ENCODE measurements at places on chromosomes 13 and 19.

GRCh38 chr19:1313695-1314613 is 28.3 kb downstream of the EFNA2 start:
- DNase-seq: no peak

- peak; percentile 79 for DNase-seq
Measured at GRCh38 chr19:6459262-6460098, at the start of gene SLC25A23. Gene SLC25A23, minus strand, starts transcription at chr19:6459792. Its CDS starts 164 bp downstream, at chr19:6459628.

DNA sequence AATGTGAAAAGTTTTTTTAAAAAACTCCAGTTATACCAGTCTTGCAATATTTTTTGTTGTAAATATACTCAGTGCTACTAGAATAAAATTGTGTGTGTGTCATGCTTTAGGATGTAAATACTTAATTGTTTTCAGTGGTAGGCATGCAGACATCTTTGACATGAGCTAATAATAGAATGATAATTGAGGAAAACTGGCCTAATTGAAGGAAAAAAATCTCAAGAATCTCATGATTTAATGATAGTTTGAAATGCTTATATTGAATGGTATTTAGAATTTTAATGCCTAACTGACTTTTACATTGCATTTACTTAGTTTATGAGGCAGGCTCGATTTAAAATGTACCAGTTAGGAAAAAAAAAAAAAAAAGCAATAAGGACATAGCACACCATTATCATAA is 3.2 kb upstream of the MAB21L1 start:
- no peak for DNase-seq

DNA sequence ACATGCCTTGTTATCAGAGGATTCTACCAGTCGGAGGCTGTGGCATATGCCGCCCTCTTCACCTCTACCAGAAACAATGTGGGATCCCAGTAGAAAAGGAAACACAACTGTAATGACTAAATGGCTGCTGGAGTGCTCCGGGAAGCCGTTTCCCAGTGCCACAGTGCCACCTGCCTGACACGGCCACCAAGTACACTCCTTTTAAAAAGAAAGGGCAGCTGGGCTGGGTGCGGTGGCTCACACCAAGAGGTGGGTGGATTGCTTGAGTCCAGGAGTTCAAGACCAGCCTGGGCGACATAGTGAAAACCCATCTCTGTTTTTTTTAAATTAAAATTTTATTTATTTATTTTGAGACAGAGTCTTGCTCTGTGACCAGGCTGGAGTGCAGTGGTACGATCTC is 67.3 kb downstream of the TRPM4 start:
- DNase-seq: peak; percentile 74

- peak; percentile 8 for DNase-seq
Measured at GRCh38 chr13:26051231-26051656, 572 bp downstream of the SHISA2 start.

DNA sequence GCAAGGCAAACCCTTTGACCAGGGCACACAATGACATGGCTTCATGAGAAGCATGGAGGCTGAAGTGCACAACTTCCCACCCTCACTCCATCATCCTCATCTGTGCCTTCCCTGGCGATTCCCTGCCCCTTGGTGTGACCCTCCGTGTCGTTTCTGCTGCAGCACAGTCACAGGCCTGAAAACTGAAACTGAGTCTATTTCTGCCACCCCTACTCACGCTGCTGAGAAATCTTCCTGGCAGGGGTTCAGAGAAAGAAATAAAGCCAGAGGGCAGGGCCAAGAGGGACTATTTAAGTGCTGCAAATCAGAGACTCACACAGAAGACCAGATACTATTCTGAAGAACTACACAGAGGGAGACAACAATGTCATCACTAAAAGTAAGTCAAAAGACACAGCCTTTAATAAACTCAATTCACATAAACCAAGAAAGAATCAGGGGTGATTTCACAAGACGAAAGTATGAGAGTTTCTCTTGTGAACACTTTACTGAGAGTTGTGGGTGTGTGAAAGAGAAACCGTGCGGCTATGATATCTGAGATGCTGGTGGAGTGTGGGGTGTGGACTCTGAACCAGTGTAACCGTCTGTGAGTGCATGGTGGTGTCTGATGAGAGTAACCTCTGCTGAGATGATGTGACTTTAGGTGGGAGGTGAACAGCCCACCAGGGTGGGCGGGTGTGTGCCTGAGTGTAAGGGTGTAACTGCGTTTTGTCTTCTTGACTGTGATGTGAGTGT is 23.5 kb downstream of the LGALS16 start:
- DNase-seq: peak; percentile 76

DNA sequence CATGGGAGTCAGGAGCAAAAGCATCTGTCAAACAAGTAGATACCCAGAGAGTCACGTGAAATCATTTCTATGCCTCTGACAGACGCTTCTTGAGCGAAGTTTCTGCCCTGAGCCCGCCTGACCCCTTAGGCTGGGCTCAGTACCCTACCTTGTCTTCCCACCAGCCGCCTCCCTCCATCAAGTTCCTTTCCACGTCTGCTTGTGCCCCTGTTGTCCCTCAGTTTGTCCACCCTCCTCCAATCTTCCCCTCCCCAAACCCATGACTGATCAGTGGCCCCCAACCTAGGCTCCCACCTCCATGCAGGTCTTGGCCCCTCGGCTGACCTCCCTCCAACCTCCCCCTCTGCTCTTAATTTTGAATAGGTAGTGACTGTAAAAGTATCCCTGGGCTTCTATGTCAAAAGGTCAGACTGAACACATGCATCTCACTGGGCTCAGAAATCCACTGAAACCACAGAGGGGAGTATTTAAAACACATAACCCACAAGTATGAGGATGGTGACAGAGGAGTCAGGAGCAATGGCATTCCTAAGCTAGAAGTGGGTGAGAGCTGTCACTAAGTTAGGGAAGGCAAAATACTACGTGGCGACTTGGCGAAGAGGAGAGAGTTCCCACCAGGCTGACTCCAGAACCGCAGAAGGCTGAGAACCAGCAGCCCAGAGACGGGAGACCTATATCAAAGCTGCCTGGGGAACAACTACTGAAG is 1.7 kb upstream of the ZNF446 start:
- no peak for DNase-seq

DNA sequence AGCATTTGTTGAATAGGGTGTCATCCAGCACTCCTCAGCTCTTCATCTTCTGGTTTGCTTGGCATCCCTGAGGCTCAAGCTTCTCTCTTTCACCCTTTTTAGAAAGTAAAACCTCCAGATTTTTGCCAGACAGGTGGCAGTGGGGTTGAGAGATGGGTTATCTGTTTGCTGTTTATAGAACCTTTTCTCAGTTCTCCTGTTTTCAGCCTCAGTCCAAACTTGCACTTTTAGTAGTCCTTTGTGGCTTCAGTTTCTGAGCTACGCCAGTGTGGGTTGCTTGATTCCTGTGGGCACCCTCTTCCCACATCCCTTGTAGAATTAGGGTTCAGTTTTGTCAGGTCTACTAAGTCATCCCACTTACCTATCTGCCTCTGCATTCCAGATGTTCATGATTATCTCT is 147.9 kb downstream of the PAN3 start:
- DNase-seq: no peak

GRCh38 chr19:46192992-46193650 is 36.4 kb upstream of the IGFL1 start:
- DNase-seq: peak; percentile 31

DNA sequence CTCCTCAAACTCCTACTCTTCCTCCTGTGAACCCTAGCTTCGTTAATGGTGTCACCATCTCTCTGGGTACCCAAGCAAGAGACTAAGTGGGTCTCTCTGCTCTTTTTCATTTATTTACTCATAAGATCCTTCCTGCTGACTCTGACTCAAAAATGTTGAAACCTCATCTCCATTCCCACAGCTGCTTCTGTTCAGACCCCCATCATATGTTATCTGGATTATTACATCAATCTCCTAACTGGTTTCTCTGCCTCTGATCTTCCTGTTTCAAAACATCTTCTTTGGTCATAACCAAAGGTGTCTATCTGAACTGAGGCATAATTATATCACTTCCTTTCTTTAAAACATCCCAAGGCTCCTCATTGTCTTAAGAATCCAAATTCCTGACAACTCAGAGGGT is 2.0 kb upstream of the MEDAG start:
- DNase-seq: no peak

- no peak for DNase-seq
Measured at GRCh38 chr19:29983568-29983967, 41.5 kb downstream of the URI1 start.

GRCh38 chr13:92821324-92821723 is 405.3 kb upstream of the GPC6 start:
- no peak for DNase-seq

GRCh38 chr13:97810152-97810551 is 143.3 kb upstream of the IPO5 start:
- DNase-seq: no peak

- peak; percentile 78 for DNase-seq
Measured at GRCh38 chr19:5627395-5627904, 4.6 kb downstream of the SAFB start.

- DNase-seq: no peak
Measured at GRCh38 chr19:58482372-58482771, 6.2 kb downstream of the ZNF446 start.

DNA sequence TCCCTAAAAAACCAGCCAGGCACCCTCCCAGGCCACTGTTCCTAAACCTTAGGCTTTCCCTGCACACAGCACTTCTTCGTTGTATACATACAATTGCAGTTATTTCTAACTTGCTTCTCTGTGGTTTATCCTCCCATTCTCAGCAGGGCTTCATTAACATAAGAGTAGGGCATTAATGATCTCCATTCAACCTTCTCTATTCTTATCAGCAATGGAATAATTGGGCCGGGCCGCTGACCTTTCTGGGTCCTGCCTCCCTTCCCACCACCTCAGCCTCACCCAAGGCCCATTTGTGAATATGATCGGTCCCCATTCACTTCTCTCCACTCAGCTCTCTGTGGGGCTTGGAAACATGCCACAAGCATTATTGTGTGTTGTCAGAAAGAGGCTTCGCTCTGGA is 184.2 kb downstream of the SUCLA2 start:
- DNase-seq: no peak

DNA sequence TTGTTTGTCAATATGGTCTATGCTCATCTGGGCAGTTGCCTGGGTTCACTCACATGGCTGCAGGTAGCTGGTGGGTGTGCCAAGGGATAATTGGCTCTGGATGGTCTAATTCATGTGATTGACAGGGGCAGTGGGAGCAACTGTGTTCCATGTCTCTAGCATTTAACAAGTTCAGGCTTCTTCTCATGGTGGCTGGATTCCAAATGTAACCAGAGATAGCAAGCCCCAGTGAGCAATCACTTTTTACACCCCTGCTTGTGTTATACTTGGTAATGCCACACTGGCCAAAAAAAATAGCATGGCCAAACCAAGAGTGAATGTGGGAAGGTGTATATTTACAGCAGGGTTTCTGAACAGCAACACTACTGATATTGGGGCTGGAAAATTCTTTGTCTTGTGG is 89.6 kb upstream of the TNFSF11 start:
- DNase-seq: no peak

GRCh38 chr13:101417043-101417406 is 717 bp upstream of the NALCN start:
- DNase-seq: no peak

- no peak for DNase-seq
Measured at GRCh38 chr19:51525651-51526050, 5.8 kb downstream of the SIGLEC6 start.

GRCh38 chr19:43519436-43520088 is 7.4 kb downstream of the ETHE1 start:
- DNase-seq: peak; percentile 90

DNA sequence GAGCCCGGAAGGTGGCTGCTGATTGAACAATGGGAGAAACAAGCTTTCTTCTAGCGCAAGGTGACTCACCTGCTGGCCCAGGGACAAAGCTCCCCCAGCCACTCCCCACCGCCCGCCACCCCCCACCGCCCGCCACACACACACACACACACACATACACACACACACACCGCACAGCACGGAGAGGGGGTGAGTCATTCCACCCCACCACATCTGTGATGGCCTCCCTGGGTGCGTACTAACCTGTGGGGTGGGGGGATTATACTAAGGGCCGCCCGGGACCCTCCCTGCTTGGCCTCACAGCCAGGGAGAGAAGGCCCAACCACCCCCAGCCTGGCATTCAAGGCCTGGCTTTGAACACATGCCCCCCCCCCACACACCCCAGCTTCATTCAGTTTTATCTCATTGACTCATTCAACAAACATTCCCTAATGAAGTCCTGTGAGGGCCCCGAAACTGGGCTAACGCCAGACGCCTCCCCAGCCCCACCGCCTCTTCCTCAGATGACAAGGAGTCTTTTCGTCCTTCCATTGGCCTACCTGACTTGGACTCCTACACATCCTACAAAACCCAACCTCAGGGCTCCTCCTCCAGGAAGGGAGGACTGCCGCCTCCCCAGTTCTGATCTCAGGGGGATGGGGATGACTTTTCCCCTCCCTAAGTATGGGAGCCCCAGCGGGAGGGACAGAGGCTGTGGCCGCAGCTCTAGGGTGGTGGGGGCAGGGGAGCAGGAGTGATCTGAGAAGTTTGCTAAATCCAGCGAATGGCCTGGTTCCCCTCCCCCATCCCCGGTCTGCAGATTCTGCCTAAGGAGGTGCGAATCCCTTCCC is 5.8 kb upstream of the ONECUT3 start:
- peak; percentile 75 for DNase-seq

GRCh38 chr19:13986348-13986904 is 19.7 kb downstream of the RFX1 start:
- DNase-seq: peak; percentile 100

- DNase-seq: peak; percentile 69
Measured at GRCh38 chr13:28574617-28575142, 79.8 kb upstream of the FLT1 start.

GRCh38 chr19:39236527-39236926 is 8.3 kb downstream of the IFNL3 start:
- DNase-seq: peak; percentile 33

DNA sequence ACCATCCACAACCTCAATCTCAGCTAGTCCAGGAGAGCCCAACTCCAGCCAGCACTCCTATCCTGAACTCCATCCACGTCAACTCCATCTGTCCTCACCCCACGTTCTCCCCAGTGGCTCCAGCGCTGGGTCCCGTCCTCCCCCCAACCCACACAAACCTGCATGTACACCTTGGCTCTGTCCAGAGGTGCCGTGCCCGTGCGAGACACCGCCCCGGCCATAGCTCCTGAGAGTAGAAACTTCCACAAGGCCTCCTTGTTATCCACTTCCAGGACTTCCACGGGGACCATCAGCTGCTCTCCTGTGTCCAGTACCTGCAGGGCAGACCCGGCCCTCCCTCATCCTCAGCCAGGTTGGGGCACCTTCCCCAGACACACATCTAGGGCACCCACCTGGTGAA is 1.7 kb downstream of the SLC25A41 start:
- DNase-seq: no peak

DNA sequence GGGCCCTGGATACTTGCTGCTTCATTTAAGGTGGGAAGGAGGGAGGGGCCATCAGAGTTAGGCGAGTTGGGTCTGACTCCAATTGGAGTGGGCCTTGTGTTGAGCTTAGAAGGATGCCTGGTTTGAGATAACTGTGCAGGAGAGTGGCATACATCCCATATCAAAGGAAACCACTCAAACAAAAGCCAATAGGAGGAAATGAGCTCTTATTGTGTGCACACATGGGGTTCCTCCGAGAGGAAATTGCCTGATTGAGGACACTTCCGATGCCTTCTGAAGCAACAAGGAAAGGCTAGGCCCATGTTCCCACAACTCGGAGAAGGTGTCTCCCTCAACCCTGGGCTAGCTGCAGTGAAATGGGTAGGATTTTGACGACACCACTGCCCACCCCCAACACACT is 19.6 kb downstream of the MBNL2 start:
- DNase-seq: no peak

Measured in activated CD4-positive, alpha-beta T cell treated with anti-CD3 and anti-CD28 coated beads for 36 hours (primary cell).